H54 (cell line): ENCODE measurements at places on chromosomes 4 and X.

GRCh38 chr4:26807330-26807729 lies 53.3 kb upstream of the STIM2 start:
- DNase-seq = no peak

DNA sequence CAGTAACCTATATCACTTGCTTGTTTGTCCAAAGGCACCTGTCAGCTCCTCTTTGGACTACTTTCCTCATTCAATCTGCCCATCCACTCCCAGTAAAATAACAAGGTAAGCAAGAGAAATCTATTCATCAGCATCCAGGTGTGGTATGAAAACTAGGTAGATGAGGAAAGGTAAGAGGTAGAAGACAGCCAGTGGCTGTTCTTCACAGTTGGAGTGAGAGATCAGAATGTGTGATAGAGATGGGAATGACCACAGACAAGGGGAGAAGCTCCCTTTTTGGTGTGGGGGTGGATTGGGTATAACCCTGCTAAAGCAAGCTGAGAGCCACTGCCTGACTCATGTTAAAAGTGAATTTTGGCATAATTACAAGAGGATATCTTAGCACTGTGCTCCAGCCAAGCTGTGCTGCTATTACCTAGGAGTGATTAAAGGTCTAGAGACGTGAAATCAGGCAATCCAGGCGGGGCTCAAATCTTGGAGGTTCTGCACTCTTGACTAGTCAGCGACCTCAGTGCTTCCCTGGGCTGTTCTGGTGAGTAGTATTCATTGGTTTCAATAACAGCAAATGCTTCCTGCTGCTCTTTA lies 28.1 kb upstream of the RASL11B start:
- DNase-seq = no peak

DNA sequence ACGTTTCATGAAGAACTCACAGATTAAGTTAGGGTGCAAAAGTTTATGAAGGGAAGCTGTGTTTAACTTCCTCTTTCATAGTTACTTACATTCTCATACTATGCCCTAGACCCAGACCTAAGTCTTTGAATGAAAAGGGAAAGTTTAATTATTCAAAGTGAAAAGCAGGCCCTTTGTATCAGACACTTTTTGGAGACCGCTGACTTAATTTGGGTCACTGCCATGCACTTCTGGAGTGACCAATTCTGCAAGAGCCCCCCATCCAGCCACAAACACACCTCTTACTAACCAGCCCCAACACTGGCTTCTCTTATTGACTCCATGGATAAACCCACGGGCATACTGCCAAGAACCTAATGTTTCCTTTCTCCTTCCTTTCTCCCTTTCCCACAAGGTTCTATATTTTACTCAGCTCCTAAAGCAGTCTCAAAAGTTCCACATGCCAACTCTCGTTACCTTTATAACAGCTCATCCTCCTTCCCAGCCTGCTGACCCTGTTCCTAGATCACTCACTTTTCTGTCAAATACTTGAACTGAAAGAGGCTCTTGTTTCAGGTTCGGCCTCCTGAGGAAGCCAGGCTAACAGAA lies 34.5 kb downstream of the ABCE1 start:
- no peak for DNase-seq

DNA sequence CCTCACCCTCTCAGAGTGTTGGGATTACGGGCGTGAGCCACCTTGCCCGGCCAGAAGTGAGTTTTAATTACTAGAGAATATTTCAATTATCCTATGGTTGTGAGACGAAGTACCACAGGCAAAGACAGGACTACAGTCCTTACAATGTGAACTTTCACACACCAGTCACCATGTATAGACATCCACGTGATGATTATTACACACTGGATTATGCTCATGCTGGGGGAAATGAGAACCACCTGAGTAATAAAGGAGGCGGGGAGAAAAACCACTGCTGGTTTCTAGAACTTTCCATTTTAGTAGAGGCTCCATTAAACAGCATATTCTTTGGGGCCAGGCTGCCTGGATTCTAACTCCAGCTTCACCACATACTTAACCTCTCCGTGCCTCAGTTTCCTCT lies 42.5 kb upstream of the TLR2 start:
- no peak for DNase-seq

DNA sequence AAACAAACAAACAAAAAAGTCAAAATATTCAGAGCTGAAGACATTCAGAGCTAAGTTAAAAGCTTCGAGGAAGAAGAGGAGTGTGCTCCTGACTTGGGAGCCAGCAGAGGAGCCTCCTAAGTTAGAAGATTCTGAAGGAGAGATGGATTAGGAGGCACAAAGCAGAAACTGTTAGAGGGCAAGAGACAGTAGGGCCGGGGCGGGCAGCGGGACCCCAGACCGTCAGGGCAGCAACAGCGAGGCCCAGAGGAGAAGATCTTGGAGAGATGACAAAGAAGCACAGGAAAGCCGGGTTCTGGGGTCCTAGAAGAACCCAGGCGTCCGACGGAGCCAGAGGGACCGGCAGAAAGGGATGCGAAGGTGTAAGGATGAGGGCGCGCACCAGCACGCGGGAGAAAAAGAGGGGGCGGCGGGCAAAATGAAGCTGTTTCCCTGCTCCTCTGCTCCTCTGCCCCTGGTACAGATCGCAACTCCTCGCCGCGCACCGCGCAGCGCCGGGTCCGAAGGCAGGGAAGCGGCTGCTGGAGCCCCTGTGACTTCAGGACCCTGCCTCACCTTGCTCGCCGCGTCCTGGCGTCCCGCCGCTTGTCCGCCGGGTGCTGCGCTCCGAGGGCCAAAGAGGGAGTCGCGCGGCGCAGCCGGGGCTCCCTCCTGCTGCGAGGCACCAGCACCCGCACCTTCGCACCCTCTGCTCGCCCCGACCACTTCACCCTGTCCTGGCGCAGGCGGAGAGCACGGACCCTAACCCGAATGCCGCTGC lies 477 bp downstream of the KLHL13 start:
- peak; percentile 6 for DNase-seq

DNA sequence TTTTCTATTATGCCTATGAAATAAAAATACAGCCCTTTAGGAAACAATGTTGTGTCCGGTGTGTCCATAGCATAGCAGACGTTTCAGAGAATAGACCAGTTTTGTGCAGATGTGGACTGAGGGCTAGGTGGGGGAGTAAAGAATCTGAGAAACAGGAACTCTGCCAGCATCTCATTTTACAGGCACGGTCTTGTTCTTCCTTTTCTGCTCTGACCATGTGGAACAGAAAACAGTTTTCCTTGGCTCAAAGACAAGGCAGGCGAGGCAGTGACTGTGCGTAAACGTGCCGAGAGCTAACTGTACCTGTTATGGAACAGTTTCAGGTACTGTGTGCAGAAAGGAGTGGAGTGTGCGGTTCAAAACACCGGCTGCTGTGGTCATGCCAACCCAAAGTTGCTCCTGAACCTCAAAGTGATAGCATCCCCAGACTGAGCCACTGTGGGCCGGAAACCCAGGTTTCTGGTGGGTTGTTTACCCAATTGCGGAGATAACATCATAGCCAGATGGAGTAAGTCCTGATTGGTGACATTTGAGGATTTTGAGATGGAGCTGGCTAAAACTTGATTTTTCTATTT lies 20.2 kb downstream of the CNGA2 start:
- no peak for DNase-seq

GRCh38 chr4:130573742-130574141 lies 1477.8 kb downstream of the C4orf33 start:
- no peak for DNase-seq

- DNase-seq = no peak
Observed at GRCh38 chr4:183602557-183603027, 56.4 kb downstream of the RWDD4 start.

DNA sequence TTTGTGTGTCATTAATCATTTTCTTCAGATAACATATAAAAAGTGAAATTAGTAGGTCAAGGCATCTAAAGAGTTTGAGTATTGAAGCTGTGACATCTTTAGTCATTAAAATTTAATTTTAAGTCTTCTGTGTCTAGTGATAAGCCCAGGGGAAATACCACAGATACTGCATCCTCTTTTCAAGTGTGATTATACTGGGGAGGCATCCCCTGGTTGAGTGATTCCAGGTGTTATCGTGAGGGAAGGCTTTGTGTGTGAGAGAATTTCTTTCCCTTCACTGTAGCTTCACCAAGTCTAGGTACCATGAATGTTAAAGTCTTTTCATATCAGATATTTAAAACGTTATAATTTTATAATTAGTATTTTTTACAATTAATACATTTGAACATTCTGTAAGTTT lies 193.4 kb downstream of the FRAS1 start:
- no peak for DNase-seq

- no peak for DNase-seq
Observed at GRCh38 chr4:186169945-186170802, 21.2 kb upstream of the CYP4V2 start.

DNA sequence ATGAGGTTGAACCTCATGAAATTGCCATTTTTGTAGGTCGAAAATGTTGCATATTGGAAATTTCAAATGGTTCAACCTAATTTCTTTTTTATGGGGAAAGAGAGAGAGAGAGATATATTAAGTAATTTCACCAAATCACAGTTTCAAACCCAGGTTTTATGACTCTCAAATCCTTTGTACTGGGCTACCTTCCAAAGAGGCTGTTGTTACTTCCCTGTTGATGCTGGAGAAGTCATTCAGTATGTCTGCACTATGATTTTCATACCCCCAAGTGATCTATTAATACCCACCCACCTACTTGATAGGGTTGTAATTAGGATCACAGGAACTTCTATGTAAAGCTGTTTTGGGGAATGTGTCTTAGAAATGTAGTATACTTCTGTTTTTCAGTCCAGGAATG lies 109.9 kb downstream of the ZNF330 start:
- no peak for DNase-seq

GRCh38 chr4:121668368-121669162 lies 28.2 kb downstream of the ANXA5 start:
- DNase-seq = peak; percentile 12
